ENCODE measurements at places on chromosomes 7 and 10.

GRCh38 chr7:23893176-23893941 lies 183.3 kb downstream of the STK31 start:
- no peak for DNase-seq

- no peak for DNase-seq
Measured at GRCh38 chr7:44310221-44310848, 15.1 kb downstream of the CAMK2B start.

DNA sequence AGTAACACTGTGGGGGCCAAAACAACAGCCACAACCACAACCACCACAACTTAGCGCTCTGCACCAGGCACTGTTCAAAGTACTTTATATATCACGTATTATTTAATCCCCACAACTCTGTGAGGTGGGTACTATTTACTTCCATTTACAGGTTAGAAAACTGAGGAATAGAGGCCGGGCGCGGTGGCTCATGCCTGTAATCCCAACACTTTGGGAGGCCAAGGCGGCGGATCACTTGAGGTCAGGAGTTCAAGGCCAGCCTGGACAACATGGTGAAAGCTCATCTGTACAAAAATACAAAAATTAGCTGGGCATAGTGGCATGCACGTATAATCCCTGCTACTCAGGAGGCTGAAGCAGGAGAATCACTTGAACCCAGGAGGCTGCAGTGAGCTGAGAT lies 3.6 kb downstream of the DNAJC12 start:
- no peak for DNase-seq

- DNase-seq = no peak
Measured at GRCh38 chr7:44306606-44307005, 18.8 kb downstream of the CAMK2B start.

GRCh38 chr10:133087045-133087678 lies 562 bp upstream of the ADGRA1 start:
- no peak for DNase-seq

DNA sequence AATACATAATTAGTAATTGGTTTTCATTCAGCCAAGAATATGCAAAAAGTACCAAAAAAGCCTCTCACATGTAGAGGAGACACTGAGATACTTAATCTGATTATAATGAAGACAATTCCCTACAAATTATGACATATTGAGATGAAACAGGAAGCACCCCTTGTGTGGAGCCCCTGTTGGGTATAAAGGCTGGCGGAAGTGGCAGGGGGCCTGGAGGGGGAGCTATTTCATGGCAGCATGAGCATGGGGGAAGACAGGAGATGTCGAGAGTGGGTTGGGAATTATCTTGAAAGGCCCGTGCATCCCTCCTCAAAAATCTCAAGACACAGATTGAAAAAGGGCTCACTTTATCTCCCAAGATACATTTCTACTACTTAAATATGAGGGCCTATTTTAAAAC lies 96.9 kb downstream of the PIP4K2A start:
- DNase-seq = no peak

GRCh38 chr10:67837541-67838314 lies at the start of gene DNAJC12:
Gene DNAJC12 (minus strand): TSS chr10:67838188. CDS start chr10:67838011, 177 bp downstream.
- peak; percentile 8 for DNase-seq

GRCh38 chr10:43160921-43161255 lies 22.6 kb downstream of the CSGALNACT2 start:
- no peak for DNase-seq

DNA sequence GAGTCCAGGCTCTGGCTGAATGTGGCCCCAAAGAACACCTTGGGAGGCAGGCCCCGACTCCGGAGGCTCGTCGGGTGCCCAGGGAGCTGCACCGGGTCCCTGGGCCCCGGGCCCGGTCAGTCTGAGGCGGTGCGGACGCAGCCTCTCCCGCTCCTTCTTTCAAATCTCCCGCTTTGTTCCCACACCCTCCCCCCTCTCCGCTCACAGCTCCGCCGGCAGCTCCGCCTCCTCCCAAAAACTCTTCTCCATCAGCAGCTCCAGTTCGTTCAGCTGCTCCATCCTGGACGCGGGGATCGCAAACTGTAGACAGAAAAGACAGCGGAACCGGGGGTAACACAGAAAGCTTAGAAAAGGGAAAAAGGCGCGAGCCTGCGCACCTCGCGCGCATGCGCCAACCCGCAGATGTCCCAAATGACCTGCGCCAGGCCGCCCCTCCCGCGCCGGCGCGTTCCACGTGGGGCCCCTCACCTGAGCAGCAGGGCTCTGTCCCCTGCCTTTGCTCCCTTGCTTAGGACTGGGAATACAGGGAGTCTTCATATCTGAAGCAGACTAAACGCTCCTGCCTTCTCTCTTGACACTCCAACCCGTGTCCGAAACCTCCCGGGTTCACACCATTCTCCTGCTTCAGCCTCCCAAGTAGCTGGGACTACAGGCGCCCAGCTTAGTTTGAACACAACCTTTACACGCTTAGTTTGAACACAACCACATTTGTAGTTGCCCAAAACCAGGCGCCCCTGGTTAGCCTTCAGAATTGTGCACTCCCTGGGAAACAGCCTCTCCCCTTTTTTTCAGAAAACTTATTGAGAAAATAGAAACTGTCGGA lies at the start of gene DNA2:
TSS of gene DNA2 (minus strand) at position 388 of the 823 bp plus-strand sequence. CDS start at position 279, 109 bp downstream.
- peak; percentile 92 for DNase-seq
